CD14-positive monocyte (primary cell): ENCODE measurements at places on chromosomes 11 and 22. TPM values are rescaled to one million over a fixed set of nuclear protein-coding genes. Genes with fewer than 3 reads are reported as not detected.

- no peak for DNase-seq
Measured at GRCh38 chr22:46108564-46109473, 41.5 kb upstream of the PPARA start.

GRCh38 chr22:37400719-37401118 is 26.6 kb downstream of the ELFN2 start:
- DNase-seq = no peak

GRCh38 chr11:127274328-127274676 is 273.7 kb upstream of the KIRREL3 start:
- DNase-seq = no peak

Gene PAMR1
- not detected for polyA plus RNA-seq

GRCh38 chr11:976431-977160 is 50.9 kb downstream of the AP2A2 start:
- DNase-seq = no peak

Gene TSPAN32
- 136 and 153 TPM in 2 replicates for polyA plus RNA-seq

DNA sequence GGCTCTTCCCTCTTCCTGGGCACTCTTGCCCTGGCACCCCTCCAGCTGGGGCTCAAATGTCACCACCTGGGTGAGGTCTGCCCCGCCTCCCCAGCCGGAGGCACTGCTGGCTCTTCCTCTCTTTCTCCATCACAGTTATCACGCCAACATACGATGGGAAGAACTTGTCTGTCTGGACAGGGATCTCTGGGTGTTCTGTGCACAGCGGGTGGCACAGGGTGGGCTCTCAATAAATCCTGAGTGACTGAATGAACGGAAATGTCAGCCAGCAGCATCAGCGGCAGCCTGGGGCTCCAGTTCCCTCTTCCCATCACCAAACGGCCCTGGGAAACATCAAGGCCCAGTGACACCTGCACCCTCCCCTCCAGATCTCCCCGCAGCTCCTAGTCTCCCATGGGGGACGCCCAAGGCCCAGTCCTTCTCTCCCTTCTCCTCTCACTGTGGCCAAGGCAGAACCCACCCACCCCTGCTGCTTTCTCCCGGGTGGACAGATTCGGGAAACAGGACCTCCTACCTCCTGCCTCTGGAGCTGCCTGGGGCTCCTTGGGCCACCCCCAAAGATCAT is 440 bp upstream of the SLC25A45 start:
- no peak for DNase-seq

Gene CD44
- polyA plus RNA-seq = 531 TPM

Gene PRG2
- polyA plus RNA-seq = 0.88 and 1.1 TPM in 2 replicates

DNA sequence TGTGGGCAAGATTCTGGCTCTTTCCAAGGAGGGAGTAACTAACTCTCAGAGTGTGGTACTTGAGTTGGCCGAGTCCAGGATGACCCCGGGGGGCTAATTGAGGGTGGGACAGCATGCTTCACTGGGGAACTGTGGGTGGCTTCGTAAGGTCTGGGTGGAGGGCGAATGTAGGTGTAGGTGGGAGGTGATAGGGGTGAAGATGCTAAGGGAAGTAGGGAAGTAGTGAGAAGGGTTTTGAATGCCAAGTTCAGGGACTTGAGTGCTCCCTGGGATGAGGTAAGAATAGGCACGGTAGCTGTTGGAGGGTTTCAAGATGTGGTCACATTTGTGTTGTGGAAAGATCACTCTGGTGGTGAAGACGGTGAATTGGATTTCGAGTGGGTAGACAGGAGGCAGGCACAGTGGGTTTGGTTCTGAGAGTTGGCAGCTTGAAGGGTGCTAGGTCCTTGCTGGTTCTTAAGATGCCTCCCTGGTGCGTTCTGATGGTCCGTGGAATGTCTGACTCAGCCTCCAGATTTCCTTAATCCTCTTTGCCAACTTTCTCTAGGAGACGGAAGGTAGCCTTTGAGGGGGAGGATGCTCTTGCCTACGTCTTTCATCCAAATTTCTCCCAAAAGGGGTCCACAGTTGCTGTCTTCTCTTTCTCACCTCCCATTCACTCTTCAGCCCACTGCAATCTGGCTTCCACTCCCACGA is 2.5 kb upstream of the DNAL4 start:
- DNase-seq = no peak

DNA sequence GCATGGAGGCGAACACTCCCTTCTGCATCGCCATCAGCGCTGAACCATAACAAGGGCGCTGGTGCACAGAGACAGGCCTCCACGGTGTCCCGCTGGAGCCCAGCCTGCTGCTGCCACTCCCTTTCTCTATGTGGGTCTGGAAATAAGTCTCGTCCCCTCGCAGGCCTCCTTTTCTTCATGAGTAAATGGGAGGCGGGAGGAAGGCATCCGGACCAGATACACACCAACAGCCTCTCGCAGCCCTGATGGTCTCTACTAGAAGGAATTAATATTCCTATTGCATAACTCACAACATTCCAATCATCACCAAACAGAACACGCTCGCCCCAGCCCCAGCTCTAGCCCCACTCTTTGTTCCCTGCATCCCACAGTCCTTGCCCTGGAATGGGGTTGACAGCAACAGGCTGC is 14.9 kb downstream of the RASD2 start:
- no peak for DNase-seq

- no peak for DNase-seq
Measured at GRCh38 chr11:98155696-98156095, 865.1 kb upstream of the CNTN5 start.

DNA sequence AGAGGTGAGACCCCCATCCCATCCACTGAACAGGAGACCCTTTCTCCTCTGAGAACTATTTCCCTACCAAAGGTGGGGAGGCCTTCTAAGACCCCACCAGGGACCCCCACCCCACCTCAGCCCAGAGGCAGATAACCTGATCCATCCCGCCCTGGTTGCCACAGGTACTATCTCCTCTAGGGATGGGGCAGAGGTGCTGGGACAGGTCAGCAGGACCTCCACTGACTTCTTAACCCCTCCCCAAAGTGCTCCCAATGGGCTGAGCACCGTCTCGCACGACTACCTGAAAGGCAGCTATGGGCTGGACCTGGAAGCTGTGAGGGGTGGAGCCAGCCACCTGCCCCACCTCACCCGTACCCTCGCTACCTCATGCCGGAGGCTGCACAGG is 4.3 kb downstream of the INPPL1 start:
- DNase-seq = no peak

Gene DRICH1
- polyA plus RNA-seq = not detected

GRCh38 chr11:109338131-109338530 is 83.9 kb upstream of the C11orf87 start:
- no peak for DNase-seq

GRCh38 chr11:42595876-42596275 is 715.9 kb upstream of the API5 start:
- DNase-seq = no peak

GRCh38 chr22:36873614-36874308 is 13.0 kb downstream of the NCF4 start:
- DNase-seq = peak; percentile 74

Gene DMC1
- not detected in 2 replicates for polyA plus RNA-seq
